ENCODE measurements at places on chromosomes 4 and X.
A peak's percentile ranks its signal among the peaks of the same experiment; 100 is the strongest.

DNA sequence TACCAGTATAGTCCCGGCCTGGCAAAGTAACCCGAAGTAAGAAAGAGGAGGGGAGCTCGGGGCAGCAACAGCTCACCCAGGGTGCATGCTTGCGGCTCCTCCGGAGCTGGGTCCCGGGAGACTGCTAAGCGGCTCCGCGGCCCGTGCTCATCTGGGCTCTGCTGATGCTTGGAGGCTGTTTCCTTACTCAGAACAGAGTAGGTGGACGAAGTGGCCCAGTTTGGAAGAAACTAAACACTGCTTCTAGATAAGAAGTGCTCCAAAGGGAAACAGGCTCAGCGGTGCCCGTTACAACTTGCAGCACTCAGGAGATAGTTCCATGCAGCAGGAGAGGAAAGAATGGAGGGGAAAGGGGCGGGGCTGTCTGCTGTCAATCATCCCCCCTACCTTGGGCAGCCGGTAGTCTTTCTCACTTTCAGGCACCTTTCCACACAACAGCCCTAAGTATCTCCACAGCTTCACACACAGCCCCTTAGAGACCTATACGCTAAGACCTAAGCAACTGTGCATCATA is at the start of gene COL4A6:
COL4A6 (minus strand) TSS at position 313 of the 514 bp plus-strand sequence; CDS start at position 87, 226 bp downstream.
- no peak for DNase-seq

DNA sequence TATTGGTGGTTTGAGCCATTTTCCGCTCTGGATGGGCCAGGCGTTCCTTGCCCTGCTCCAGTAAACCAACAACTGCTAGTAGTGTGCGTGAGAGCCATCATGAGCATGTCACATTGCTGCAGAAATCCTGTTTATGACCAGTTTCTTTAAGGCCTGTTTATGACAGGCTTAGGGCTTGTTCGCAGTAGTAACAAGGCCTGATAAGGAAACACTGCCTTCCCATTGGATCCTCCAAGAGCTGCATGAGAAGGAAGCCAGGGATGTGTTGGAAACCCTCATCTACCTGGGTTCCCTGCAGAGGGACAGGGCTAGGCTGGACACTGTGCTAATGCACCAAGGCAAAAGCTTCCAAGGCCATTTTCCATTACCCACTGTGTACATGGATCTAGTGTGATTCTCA is 153.9 kb downstream of the ZNF518B start:
- no peak for DNase-seq

DNA sequence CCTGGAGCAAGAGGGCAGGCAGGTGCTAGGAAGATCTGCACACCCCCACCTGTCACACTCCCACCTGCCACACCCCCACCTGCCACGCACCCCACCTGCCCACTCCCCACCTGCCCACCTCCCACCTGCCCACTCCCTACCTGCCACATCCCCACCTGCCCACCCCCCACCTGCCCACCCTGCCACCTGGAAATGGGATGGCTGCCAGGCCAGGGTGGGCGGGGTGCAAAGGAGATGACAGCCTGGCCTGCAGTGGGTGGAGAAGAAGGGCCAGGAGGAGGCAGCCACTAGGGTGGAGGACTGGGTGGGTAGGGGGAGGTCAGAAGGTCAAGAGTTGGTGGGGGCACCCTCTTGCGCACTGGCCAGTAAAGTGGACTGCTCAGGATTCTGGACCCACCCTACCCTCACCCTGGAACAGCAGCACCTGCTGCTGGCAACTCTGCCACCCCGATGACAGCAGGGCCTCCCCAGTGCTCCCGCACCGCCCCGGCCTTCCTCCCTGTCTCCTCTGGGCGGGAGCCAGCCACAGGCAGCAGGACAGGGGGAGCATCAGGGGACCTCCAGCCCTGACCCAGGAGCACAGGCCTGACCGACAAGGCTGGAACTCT is 66.8 kb upstream of the NKX1-1 start:
- no peak for DNase-seq

GRCh38 chrX:138191998-138192397 is 519.5 kb downstream of the FGF13 start:
- peak; percentile 31 for DNase-seq

DNA sequence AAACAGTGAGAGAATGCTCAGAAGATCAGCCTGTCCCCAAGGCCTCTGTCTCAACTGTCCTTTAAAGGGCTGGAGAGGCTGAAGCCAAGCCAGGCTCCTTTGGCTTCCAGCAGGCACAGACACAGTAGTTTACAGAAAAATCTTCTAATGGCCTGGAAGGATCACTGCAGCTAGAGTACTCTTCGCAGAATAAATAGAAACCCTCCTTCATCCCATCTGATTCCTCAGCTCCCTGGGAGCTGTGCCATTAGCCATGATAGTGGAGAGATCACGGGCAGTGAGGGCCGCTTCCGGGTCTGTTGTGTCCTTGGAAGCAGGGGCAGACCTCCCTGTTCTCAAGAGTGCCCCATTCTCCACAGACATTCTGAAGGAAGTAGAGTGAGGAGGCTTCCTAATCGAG is 63.1 kb downstream of the CCNI start:
- DNase-seq: no peak

- no peak for DNase-seq
Measured at GRCh38 chr4:12211636-12212035, 782.9 kb upstream of the HS3ST1 start.

- no peak for DNase-seq
Measured at GRCh38 chr4:13306356-13306755, 177.8 kb downstream of the RAB28 start.

- DNase-seq: peak; percentile 42
Measured at GRCh38 chr4:147683188-147683591, 773 bp downstream of the PRMT9 start.

- no peak for DNase-seq
Measured at GRCh38 chr4:127162741-127163140, 470.0 kb upstream of the INTU start.

DNA sequence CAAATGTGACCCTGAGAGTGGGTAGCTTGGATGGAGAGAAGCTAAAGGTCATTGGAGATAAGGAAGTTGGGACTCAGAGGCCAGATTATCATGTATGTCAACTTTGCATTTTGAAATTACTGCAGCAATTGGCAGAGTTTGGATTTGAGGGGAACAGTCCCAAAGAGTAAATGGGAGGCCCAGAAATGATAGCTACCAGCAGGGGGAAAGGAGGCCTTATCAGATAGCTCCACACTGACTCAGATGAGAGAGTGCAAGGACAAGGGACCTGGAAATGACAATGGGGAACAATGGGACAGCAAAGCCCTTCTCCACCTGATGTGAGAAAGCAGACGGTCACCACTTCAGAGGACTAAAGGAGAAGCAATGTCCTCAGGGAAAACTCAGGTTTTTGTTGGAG is 201.5 kb upstream of the JADE1 start:
- DNase-seq: no peak

DNA sequence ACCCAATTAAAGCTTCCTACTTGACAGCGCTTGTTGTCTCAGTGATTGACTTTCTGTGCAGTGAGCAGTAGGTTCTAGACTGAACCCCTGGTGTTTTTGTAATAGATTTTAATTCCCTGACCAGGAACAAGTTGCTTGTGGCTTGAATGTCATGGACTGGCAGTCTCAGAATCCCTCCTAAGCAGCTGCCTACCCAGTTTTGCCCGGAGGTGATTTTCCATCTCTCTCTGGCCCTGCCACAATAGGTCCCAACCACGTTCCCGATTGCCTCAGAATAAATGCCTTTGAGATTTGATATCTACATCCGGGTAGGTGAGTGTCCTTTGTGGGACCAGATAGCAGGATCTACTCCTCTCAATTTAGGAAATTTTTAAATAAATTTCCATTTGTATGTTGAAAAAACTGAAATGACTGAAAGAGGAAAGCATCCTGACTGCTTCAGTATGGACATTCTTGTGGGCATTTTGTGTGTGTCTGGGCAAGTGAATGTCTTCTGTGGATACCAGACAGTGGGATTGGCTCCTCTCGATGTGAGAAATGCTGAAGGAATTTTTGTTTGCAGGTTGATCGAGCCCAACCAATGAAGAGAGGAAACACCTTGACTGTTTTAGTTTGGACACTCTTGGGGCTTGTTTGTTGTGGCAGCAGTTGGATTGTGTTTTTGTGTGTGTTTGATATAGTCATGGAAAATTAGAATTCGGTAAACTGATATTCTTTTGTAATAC is 1607.4 kb downstream of the C4orf33 start:
- no peak for DNase-seq

- DNase-seq: no peak
Measured at GRCh38 chr4:38663090-38663800, 754 bp upstream of the KLF3 start.

DNA sequence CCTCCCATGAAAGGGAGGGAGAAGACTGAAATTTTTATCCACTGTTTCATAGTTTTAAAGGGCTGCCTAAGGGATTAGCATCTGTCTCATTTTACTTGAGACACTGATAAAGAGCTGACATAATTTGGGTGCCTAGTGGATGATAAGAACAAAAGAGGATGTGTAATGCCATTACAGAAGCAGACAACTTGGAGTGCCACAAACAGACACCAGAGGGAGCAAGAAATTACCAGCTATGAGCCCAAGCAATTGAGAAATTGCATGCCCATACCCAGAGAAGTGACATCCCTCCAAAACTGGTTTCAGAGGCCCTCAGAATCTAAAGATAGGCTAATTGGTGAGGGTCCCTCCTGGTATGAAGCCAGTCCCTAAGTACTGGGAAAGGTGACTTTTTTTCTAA is 38.5 kb upstream of the POU3F4 start:
- peak; percentile 62 for DNase-seq

GRCh38 chr4:173121076-173121561 is 47.5 kb upstream of the GALNT7 start:
- DNase-seq: peak; percentile 88

GRCh38 chr4:57114973-57115372 is 4.8 kb upstream of the IGFBP7 start:
- no peak for DNase-seq

DNA sequence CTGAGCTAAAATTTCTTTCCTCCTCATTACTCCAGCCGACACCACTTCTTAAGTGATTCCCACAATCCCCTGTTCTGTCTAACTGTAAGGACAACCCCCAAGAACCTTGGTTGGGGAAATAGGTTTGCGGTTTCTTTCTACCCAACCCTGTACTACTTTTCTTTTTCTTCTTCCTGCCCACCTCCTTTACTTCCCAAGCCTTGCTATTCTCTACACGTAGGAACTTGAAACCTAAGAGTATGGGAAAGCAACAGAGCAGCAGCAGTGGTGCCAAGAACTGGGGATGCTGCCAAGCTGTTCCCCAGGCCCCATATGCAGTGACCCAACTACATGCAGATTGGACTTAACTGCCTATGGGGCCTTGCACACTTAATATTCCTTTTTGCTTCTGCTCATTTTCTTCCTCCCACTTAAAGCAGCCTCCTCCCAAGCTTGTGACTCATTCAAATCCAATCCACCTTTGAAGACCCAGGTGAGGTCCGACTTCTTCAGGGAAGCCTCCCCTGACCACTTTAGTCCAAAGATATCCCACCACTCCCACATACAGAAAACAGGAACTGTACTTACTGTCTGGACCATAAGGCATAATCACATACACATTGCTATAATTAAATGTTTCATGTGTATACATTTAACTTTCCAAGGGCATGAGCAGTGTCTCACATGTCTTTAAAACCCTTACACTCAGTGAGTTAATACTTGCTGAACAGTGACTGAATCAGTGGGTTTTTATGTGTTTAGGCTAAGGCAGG is 1.7 kb downstream of the FAM120C start:
- no peak for DNase-seq

DNA sequence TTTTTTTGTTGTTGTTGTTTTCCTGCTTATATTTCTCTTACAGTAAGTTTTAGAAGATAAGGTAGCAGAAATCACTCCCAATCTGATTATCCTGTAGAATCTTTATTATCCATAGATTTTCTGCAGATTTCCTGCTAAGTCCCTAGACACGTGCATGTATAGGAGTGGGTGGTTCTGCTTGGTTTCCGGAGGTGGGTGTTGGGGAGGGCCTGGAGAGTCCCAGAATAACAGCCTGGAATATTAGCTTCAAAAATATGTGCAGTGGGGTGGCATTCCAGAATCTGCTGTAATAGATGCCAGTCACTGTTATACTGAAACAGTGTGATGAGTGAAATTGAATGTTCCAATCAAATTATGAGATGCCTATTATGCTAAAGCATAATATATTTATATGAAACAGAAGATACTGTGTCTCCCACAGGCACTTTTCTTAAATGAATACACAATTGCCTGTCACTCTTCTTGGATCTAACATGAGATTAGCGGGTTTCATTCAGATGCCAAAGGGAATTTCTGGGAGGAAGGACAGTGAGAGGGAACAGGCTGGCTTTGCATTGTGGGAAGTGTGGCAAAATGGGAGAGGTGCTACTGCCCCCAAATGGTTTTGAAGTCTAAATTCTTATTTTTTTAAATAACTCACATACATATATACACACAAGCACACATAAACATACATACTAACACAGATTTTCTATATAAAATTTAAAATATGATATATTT is 37.6 kb downstream of the C4orf50 start:
- no peak for DNase-seq

- no peak for DNase-seq
Measured at GRCh38 chr4:7194251-7195140, 2.2 kb downstream of the SORCS2 start.

DNA sequence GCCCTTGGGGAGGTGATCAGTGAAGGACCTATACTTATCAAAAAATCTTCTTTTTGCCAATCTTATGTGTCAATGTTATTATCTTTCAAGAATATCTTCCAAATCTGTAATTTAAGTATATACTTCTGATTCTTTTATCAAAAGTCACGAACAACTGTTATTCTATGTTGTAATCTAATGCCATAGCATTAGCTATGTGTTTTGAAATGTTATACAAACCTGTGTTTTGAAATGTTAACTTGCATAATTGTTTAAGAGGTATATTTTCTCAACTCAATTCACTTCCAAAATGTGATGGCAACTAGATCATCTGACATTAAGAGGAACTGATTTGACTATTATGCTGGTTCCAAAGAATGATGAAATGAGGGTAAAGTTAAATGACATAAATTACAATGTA is 113.5 kb downstream of the NDST4 start:
- DNase-seq: no peak

GRCh38 chrX:69961365-69962072 is 88.2 kb downstream of the AWAT2 start:
- DNase-seq: no peak

DNA sequence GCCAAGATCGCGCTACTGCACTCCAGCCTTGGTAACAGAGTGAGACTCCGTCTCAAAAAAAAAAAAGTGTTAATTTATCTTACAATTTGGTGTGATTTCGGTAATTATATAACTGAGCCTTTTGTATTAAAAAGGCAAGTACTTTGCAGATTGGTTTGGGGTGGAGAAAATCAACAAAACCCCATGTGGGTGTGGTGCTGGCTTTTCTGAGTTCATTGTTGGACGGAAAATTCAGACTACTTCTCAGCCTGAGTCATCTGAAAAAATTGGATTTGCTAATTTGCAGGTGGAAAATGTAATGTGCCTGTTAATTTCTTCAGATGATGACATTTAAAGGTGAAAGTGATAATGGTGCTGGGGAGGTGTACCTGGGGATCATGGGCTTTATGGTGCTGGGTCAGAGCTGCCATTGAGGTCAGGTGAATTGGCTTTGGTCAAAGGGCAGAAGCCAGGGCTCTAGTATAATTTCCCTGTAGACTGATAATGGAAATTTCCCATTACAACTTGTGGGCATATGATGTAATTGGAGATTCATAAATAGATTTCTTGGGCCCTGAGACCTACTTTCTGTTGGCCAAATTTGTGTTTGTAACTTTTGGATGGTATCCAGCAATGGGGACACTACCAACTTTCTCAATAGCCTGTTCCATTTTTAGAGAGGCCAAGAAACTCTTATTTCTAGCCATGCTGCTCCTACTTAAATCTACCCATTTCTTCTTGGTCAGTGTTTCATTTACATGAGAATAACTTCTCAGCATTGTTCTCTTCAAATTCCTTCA is 74.3 kb upstream of the TEX13D start:
- no peak for DNase-seq
